ENCODE measurements at places on chromosomes 3 and 15.

DNA sequence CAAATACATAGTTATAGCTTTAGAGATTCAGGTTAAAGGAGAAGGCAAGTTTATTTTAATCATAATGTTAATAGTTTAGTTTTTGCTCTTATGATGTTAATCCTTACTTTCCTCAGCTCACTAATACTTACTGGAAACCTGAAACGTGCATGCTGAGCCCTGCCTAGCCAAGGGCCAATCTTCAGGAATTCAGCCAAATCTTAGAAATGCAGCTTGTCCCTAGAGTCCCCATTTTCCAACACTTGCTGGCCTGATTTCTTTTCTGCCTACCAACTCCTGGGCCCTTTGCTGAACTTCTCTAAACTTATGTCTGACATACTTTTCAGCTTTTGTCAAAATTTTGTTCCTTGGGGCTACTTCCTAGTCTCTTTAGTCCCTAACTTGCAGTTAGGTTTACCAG is 22.8 kb downstream of the BCHE start:
- DNase-seq, result no peak

DNA sequence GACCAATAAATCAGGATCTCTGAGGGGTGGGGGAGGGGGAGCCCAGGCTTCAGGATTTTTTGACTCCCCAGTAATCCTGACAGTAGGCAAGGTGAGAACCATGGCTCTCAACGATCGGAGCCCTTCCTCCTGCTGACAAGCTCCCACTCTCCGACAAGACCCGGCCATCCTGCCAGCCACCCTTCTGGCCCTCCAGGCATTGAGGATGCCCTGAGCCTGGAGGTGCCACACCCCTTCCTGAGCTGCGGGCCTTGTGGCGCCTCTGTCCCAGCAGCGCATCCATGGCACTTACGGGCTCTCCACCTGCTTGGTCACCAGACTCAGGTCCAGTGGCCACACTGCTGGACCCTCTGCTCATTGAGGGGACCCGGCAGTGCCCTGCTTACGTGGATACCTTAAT is 46.0 kb downstream of the MGLL start:
- no peak for DNase-seq

DNA sequence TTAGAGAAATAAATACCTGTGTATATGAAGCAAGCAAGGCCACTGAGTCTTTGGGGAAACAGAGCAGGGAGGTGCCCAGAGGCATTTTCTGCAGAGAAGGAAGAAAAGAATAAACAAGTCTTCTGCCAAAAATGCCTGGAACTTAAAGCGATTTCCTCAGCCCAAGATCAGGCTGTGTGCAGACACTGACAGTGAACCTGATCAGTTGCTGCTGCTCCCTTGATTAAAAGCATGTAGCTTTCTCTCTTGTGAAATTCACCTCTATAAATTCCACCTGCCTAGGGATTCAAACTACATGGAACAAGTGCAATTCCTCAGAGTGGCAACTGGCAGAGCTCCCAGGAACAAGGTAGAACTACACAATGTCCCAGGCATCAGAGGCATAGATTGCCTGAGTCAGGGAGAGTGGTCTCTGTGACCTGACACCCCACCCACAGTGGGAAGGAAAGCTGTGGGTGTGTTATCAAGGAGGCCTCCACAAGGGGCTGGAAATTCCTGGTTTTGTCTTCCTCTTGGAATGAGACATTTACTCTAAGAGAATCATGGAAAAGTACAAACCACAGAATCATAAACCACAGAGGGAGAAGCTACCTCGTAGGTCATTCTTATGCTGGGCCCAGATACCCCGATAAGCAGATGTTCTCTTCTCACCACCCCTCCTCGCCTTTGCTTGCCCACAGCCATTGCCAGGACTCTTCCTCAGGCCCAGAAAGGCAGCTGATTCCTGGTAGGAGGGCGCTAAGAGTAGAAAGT is 1.8 kb upstream of the ZBTB38 start:
- DNase-seq, result no peak

DNA sequence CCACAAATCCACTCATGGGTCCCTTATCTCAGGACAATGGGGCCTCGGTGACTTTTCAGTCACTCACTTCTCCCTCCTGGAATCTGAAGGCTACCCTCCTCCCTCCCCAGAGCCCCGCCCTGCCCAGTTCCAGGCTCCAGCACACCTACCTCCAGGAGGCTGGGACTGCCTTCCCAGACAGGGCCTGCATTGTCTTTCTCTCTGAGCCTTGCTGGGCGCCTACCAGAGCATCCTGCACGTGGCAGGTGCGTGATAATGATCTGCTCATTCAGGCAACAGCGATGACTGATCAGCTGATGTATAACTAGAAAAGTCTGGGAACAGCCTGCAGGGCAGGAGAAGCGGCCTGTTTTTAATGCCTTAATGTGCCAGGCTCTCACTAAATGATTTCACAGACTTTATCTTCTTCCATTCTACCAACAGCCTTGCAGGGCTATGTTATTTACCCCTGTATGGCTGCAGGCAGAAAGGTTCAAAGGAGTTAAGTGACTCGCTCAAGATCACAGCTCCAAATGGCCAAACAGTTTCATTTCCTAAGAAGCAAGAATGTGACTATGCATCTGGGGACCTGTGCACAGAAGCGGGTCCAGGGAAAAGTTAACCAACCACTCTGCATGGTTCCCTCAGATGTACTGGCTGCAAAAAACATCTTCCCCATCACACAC is 6.3 kb downstream of the ADAMTS17 start:
- no peak for DNase-seq

DNA sequence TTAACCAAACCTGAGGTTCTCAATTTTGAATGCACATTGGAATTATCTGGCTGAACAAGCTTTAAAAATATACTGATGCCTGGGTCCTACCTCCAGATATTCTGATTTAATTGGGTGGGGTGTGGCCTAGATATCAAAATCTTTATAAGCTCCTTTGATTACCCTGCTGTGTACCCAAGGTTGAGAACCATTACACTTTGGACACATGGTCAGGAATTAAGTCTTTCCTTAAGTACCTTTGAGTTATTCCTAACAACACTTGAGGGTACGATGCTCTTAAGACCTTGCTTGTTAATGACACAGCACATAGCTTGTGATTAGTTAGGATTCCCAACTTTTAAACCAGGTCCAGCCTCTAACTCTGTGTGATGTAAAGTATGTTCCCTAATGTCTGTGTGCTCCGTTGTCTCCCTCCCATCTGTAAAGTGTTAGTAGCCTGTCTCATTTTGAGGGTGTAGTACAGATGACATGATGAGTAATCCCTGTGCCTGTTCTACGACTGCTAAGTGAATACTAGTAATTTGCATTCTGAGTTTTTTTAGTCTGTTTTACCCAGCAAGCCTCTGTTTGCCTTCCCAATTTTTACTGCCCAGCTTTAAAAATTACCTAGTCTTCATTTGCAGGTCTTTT is 154.9 kb downstream of the KLHL25 start:
- no peak for DNase-seq

Data from hippocampal formation (tissue), 2 donors.